ENCODE measurements at places on chromosomes 1 and 21. TPM values are rescaled to one million over a fixed set of nuclear protein-coding genes. Genes with fewer than 3 reads are reported as not detected.

SLAMF8 gene
- not detected for total RNA-seq

TLCD4 gene
- 0.14 TPM for total RNA-seq

INTS11 gene
- total RNA-seq = 72.1 TPM

ENO1 gene
- 2,274 TPM for total RNA-seq

HSD3B2 gene
- total RNA-seq = not detected

PEX10 gene
- 34.0 TPM for total RNA-seq

C8A gene
- total RNA-seq = not detected

PCAT6 gene
- 2.9 TPM for total RNA-seq

MUTYH gene
- total RNA-seq = 15.2 TPM

MARK1 gene
- total RNA-seq = 6.0 TPM

CCDC181 gene
- 0.51 TPM for total RNA-seq

GPR61 gene
- total RNA-seq = not detected

SERTAD4 gene
- 5.9 TPM for total RNA-seq

AGO4 gene
- total RNA-seq = 4.8 TPM

Measured in airway epithelial cell (primary cell).